ENCODE measurements at places on chromosomes 6 and 20.

DNA sequence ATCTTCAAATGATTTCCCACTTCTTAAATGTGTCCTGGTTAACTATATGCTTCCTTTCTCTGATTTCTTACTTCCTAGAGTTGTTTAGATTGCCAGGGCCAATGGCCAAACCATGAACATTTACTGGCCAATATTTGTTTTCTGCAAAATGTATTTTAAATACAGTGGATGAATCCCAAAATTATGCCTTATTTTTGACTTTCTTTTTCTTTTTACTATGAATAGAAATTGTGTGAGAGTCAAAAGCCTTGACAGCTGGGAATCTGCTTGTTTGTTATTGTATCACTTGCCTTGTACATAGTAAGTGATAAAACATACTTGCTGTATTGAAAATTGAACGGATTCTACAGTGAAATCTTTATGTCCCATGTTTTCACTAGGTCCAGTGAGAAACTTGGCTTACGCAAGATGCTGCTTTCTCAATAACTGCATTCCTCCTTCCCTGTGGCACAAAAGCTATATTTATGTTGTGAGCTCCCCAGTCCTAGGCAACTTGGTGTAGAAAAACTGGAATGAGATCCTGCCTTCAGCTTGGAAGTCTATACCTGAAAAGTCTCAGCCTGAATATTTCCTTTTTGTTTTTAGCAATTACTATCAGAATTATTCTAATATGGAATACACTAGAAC, 295.2 kb downstream of the EPHA7 start:
- no peak for DNase-seq

DNA sequence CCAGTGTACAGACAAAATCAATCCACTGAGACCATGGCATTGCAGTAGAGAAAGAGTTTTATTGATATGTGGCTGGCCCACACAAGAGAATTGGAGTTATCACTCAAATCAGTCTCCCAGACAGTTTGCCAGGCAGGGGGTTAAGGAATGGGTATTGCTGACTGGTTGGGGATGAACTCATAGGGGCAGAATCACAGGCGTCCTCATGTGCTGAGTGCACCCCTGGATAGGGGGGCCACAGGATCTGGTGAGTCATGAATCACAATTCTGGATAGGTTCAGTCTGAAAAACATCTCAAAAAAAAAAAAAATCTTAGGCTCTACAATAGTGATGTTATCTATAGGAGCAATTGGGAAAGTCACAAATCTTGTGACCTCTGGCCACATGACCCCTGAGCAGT, 29.5 kb upstream of the ILRUN start:
- no peak for DNase-seq

DNA sequence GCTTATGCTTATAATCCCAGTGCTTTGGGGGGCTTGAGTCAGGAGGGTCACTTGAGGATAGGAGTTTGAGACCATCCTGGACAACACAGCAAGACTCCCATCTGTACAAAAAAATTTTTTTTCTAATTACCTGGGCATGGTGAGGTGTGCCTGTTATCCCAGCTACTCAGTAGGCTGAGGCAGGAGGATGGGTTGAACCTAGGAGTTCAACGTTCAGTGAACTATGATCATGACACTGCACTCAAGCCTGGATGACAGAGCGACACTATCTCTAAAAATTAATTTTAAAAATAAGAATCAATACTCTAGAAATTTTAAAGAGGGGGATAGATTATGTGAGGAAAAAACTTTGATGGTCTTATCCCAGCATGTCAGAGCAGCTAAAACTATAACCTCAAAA, 44.1 kb downstream of the SLC23A2 start:
- no peak for DNase-seq

DNA sequence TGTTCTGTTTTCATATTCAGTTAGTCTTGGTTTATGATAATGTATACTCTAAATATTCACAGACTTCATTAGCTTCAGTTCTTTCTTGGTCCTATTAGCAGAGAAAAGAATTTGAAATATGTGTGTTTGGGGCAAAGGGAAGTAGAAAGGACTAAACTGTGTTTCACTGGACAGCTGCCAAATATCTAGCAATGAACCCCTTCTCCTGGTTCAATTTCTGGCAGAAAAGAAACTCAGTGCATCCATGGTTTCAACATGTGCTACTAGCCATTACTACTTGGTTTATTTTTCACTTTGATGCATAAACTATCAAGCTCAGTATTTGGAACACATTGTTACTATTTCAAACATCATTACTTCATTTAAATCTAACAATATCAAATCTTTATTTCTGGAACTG, 43.6 kb downstream of the FBXL4 start:
- DNase-seq = no peak

DNA sequence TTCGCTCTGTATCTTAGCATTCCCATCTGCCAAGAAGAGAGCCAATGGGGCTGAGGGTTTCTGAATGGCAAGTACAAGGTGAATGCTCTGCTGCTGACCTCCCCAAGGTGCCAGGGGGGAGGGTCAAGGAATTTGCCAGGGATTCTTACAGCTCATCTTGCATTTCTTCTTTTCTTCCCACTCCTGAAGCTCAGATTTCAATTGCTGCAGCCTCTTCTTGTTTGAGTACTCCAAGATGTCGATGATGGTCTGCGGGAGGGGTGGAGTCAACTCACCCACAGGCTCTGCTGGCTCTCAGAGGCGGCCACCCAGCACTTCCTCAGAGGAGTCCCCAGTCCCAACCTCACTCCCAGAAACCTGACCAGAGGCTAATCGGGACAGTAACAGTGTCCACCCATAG, 12.4 kb downstream of the C20orf96 start:
- DNase-seq = no peak

- DNase-seq = no peak
Measured at GRCh38 chr6:49548613-49549304, 1.7 kb upstream of the C6orf141 start.

- DNase-seq = no peak
Measured at GRCh38 chr6:42200035-42200434, 5.3 kb upstream of the GUCA1B start.

GRCh38 chr20:33983371-33983770, 10.3 kb upstream of the RALY start:
- DNase-seq = no peak

Measured in activated gamma-delta T cell treated with anti-CD3 and anti-CD28 coated beads, Interleukin-2, amount 50 U/mL, for 16 hours (primary cell).